Neural crest cell (in vitro differentiated cells): ENCODE measurements at places on chromosomes 3 and 15. TPM values are rescaled to one million over a fixed set of nuclear protein-coding genes. Genes with fewer than 3 reads are reported as not detected.

DNA sequence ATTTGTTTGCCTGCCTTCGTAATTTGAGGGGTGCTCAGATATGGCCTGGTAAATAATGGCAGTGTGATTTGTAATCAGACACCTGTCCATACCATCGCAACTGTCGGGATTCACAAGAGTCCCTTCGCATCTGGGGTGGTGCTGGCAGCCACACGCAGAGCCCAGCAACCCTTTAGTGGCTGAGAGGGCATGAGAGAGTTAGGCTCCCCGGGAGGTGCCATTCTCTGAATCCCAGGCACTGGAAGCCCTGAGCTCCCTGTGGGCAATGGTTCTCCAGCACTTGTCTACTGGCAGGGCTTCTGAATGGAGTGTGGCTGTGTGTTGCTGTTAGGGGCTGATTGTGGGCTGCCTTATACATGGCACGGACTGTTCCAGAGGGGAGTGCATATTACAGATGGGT is 230.1 kb downstream of the EBLN2 start:
- DNase-seq, result no peak
- no peaks in the 10 kb centered on the region for H3K36me3 ChIP-seq
- no peaks in the 10 kb centered on the region for H3K4me1 ChIP-seq
- H3K27ac ChIP-seq, result no peak overlapping the region
- H3K27me3 ChIP-seq, result peaks cover 2% of the 10 kb centered on the region

- H3K4me1 ChIP-seq, result peaks cover 29% of the 10 kb centered on the region
- peaks cover 19% of the 10 kb centered on the region for H3K27me3 ChIP-seq
- H3K27ac ChIP-seq, result no peak overlapping the region
- DNase-seq, result no peak
These were observed 3.9 kb upstream of the SENP2 start for GRCh38 chr3:185582236-185582635.

GRCh38 chr3:97125902-97126499 is 311.6 kb downstream of the EPHA6 start:
- no peak overlapping the region for H3K27ac ChIP-seq
- H3K4me1 ChIP-seq, result no peaks in the 10 kb centered on the region

GRCh38 chr3:105598042-105598796 is 231.5 kb downstream of the ALCAM start:
- no peaks in the 10 kb centered on the region for H3K27me3 ChIP-seq
- no peaks in the 10 kb centered on the region for H3K4me1 ChIP-seq
- DNase-seq, result no peak
- H3K4me3 ChIP-seq, result no peak overlapping the region
- H3K27ac ChIP-seq, result no peak overlapping the region
- H3K36me3 ChIP-seq, result no peaks in the 10 kb centered on the region

- H3K4me3 ChIP-seq, result no peak overlapping the region
- no peaks in the 10 kb centered on the region for H3K4me1 ChIP-seq
- no peak overlapping the region for H3K27ac ChIP-seq
- H3K36me3 ChIP-seq, result no peaks in the 10 kb centered on the region
- peaks cover under 1% of the 10 kb centered on the region for H3K27me3 ChIP-seq
These were observed 44.6 kb upstream of the POU1F1 start for GRCh38 chr3:87320756-87321626.

DNA sequence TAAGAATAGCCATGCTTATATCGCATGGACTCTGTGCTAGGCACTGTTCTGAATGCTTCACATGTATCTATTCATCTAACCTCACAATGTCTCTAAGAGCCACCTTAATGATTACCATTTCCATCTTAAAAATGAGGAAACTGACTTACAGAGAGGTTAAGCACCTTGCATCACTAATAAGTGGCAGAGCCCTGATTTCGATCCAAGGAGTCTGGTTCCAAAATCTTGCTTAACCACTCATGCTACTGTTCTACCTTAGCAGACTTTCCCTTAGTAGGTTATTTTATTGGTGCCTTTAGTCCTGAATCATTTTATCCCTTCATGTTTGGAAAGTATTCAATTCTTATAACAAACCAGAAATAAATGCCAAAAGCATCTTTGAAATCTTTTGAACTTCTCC is 89.2 kb upstream of the DCBLD2 start:
- no peak overlapping the region for H3K4me3 ChIP-seq
- no peak overlapping the region for H3K27ac ChIP-seq
- H3K36me3 ChIP-seq, result no peaks in the 10 kb centered on the region
- DNase-seq, result no peak
- no peaks in the 10 kb centered on the region for H3K27me3 ChIP-seq

- no peak overlapping the region for H3K27ac ChIP-seq
- DNase-seq, result no peak
- peaks cover 7% of the 10 kb centered on the region for H3K36me3 ChIP-seq
- H3K4me1 ChIP-seq, result no peaks in the 10 kb centered on the region
These were observed 128.9 kb downstream of the ZIC1 start for GRCh38 chr3:147538034-147538433.

DNA sequence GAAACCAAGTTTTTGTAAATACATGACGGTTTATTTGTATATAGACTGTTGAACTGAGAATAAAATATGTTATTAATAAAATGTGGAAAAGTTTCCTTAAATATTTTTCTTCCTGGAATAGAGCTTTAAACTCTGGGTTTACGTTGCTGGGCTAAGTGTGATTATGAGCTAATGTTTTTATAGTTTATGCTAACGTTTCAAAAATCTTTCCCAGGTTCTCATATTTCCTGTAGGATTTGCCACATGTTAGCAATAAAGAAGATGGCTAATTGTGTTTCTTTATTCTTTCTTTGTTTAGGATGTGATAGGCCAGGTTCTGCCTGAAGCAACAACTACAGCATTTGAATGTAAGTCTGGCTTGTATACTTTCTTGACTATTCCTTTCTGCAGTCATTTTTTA is 7.2 kb downstream of the MAP2K5 start:
- no peak overlapping the region for H3K27ac ChIP-seq
- peak overlapping the region; percentile 51 for H3K4me3 ChIP-seq
- no peak for DNase-seq

- H3K4me1 ChIP-seq, result peaks cover 3% of the 10 kb centered on the region
- H3K27me3 ChIP-seq, result no peaks in the 10 kb centered on the region
- no peaks in the 10 kb centered on the region for H3K36me3 ChIP-seq
- no peak overlapping the region for H3K4me3 ChIP-seq
These were observed 32.3 kb downstream of the CHDH start for GRCh38 chr3:53813876-53814275.

- H3K4me1 ChIP-seq, result peaks cover 29% of the 10 kb centered on the region
- H3K36me3 ChIP-seq, result no peaks in the 10 kb centered on the region
- H3K27me3 ChIP-seq, result no peaks in the 10 kb centered on the region
- H3K27ac ChIP-seq, result peak overlapping the region; percentile 86
- DNase-seq, result no peak
These were observed 3.0 kb downstream of the SLC51A start for GRCh38 chr3:196219194-196219969.

DNA sequence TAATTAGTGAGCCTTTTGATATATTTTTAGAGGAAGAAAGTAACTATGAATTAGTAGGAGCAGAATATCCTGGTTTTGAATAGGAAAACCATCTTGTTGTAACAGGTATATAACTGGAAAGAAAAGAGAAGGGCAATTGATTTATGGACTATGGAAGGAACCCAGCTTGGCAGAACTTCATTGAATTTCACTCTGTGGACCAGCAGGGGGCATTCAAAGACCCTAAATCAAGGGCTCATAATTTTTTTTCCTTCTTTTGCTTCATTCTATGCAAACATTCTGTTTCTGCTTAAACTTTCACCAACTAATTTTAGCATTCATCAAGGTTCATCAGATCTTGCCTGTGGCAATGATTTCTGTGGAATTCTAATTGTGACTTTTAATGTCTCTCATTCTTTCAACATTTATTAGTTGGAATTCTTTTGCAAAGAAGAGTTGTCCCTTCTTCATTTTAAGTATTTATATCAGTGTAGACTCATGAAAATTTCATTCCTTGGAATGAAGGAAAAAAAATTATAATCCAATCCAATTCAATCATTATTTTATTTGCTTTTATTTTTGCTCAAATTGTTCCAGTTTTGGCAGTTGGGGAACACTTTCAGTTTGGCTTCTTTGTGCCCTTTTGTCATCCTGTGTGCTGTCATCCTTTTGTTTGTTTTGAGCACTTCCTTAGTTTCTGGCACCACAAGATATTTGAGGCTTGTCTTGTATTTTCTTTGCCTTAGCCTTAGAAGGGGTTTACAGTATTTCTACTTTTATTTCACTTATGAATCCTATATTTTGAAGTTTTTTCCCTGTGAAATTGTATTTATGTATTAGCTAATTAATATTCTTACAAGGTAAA is 30.4 kb downstream of the NXPE3 start:
- no peaks in the 10 kb centered on the region for H3K27me3 ChIP-seq
- no peak overlapping the region for H3K4me3 ChIP-seq
- peaks cover 9% of the 10 kb centered on the region for H3K4me1 ChIP-seq
- H3K36me3 ChIP-seq, result no peaks in the 10 kb centered on the region
- H3K27ac ChIP-seq, result no peak overlapping the region
- peak; percentile 14 for DNase-seq

- no peaks in the 10 kb centered on the region for H3K36me3 ChIP-seq
- H3K4me1 ChIP-seq, result no peaks in the 10 kb centered on the region
These were observed 240.7 kb upstream of the TBC1D5 start for GRCh38 chr3:17983106-17983505.

DNA sequence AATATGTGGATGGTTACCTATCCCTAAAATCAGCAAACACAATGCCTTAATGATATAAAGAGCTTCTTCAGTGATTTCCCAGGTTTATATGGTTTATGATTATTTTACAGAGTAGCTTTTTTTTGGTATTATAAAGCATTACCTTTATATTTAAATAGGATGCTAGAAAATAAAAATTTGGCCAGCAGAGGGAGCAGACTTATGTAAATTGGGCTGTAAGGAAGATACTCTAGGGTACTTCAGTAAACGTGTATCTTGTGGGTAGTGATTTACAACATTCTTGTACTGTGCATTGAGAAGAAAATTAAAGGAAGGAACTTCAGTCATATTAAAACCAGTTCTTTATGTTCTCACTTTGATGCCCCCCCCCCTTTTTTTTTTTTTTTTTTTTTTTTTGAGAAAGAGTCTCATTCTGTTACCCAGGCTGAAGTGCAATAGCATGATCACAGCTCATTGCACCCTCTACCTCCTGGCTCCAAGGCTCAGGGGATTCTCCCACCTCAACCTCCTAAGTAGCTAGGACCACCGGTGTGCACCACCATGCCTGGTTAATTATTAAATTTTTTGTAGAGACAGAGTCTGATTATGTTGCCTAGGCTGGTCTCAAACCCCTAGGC is 167.9 kb downstream of the BBX start:
- peak overlapping the region; percentile 2 for H3K4me3 ChIP-seq
- peaks cover 10% of the 10 kb centered on the region for H3K4me1 ChIP-seq
- no peak for DNase-seq
- no peak overlapping the region for H3K27ac ChIP-seq

DNA sequence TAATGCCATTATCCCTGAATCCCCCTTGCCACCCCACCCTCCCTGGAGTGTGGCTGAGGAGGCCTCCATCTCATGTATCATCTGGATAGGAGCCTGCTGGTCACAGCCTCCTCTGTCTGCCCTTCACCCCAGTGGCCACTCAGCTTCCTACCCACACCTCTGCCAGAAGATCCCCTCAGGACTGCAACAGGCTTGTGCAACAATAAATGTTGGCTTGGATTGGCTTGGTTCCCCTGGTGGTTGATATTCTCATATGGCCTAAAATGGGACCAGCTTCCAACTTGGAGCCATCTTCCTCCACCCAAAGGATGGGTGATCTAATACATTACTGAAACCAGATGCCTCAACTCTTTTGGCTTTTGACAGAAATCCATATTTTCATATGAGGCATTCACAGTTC is 34.9 kb downstream of the VIPR1 start:
- DNase-seq, result no peak
- H3K27me3 ChIP-seq, result no peaks in the 10 kb centered on the region
- H3K36me3 ChIP-seq, result no peaks in the 10 kb centered on the region
- H3K4me3 ChIP-seq, result no peak overlapping the region

DNA sequence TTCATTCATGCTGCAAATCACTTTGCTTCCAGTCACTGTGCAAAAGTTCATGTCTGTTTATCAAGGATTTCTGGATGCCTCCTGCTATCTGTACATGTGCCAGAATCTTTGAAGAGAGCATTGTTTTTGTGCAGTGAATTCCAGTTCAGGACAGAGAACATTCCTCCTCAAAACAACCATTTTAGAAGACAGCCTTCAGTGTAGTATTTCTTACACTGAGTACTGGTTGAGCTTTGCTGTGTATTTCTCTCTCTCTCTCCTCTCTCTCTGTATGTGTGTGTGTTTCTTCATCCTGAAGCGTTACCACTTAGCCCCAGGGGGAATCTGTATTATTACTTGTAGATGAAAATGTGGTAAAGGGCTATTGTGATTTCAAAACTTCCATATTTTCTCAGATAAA is 123.8 kb upstream of the CHL1 start:
- H3K36me3 ChIP-seq, result no peaks in the 10 kb centered on the region
- H3K4me3 ChIP-seq, result no peak overlapping the region
- H3K27me3 ChIP-seq, result peaks cover 7% of the 10 kb centered on the region
- H3K27ac ChIP-seq, result no peak overlapping the region
- DNase-seq, result no peak
- peaks cover 16% of the 10 kb centered on the region for H3K4me1 ChIP-seq

GRCh38 chr15:31513178-31513577 is 186.5 kb downstream of the KLF13 start:
- H3K27ac ChIP-seq, result no peak overlapping the region
- H3K36me3 ChIP-seq, result no peaks in the 10 kb centered on the region
- no peaks in the 10 kb centered on the region for H3K27me3 ChIP-seq

DNA sequence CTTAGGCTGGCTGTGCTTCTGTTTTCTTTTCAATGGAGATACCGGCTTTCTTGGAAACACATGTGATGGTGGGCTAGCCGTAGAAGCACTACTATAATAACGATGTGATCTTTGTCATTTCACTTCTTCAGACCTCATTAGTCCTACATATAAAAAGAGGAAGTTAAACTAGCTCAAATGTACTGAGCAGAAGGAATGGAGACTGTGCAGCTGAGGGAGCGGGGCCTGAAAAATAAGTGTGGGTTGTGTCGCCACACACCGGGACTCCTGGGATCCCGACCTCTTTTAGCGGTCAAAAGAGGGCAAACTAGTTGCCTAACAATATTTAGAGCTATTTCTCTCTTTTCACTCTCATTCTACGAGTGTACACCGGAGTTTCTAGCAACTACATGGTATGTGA is 1.0 kb upstream of the RNF7 start:
- no peak for DNase-seq
- peak overlapping the region; percentile 28 for H3K4me3 ChIP-seq
- H3K36me3 ChIP-seq, result no peaks in the 10 kb centered on the region
- H3K27me3 ChIP-seq, result no peaks in the 10 kb centered on the region

- no peaks in the 10 kb centered on the region for H3K27me3 ChIP-seq
- peaks cover 8% of the 10 kb centered on the region for H3K36me3 ChIP-seq
- no peak within 1 kb of the TSS for H3K4me3 ChIP-seq
- H3K4me1 ChIP-seq, result no peaks in the 10 kb centered on the region
These were observed at the start of gene CFAP44 for GRCh38 chr3:113441051-113441770. CFAP44 (minus strand) TSS chr3:113441493; CDS start chr3:113433664, 7,829 bp downstream.

- no peaks in the 10 kb centered on the region for H3K36me3 ChIP-seq
- H3K4me3 ChIP-seq, result no peak overlapping the region
- no peak overlapping the region for H3K27ac ChIP-seq
- no peak for DNase-seq
These were observed 39.3 kb downstream of the PLD1 start for GRCh38 chr3:171770689-171771620.

The CCDC9B gene
- 0.33 TPM in 1 of 2 replicates, not detected in the other for total RNA-seq

The IL17RE gene
- 1.4 and 1.7 TPM in 2 replicates for total RNA-seq

The SENP5 gene
- total RNA-seq, result 41.3 and 44.4 TPM in 2 replicates

The HRG gene
- not detected in 2 replicates for total RNA-seq

The BTLA gene
- not detected in 2 replicates for total RNA-seq

The PLD1 gene
- total RNA-seq, result 0.89 and 0.93 TPM in 2 replicates

The ZBTB38 gene
- 27.9 and 28.1 TPM in 2 replicates for total RNA-seq

The OSBPL10 gene
- total RNA-seq, result 18.7 and 20.4 TPM in 2 replicates

The MITF gene
- total RNA-seq, result 2.0 and 2.7 TPM in 2 replicates

The RHCG gene
- total RNA-seq, result not detected in 2 replicates

The MEX3B gene
- 49.5 and 51.7 TPM in 2 replicates for total RNA-seq

The SKOR1 gene
- total RNA-seq, result 0.36 and 0.49 TPM in 2 replicates
